ENCODE measurements at places on chromosomes 3 and 15. TPM values are rescaled to one million over a fixed set of nuclear protein-coding genes. Genes with fewer than 3 reads are reported as not detected.

INSYN1 gene
- not detected for total RNA-seq

TMEM207 gene
- total RNA-seq, result not detected

SAXO2 gene
- total RNA-seq, result 3.9 TPM

SLC15A2 gene
- 0.79 TPM for total RNA-seq

ADPRH gene
- total RNA-seq, result not detected

CSK gene
- 65.3 TPM for total RNA-seq

KBTBD13 gene
- total RNA-seq, result not detected

DAZL gene
- not detected for total RNA-seq

ACKR4 gene
- total RNA-seq, result not detected

SAMMSON gene
- total RNA-seq, result not detected

ZPLD1 gene
- total RNA-seq, result 0.22 TPM

GOLGA6L1 gene
- not detected for total RNA-seq

CPA3 gene
- total RNA-seq, result not detected

SOX14 gene
- total RNA-seq, result not detected

PDIA3 gene
- 630 TPM for total RNA-seq

CALML4 gene
- 2.3 TPM for total RNA-seq

DNA sequence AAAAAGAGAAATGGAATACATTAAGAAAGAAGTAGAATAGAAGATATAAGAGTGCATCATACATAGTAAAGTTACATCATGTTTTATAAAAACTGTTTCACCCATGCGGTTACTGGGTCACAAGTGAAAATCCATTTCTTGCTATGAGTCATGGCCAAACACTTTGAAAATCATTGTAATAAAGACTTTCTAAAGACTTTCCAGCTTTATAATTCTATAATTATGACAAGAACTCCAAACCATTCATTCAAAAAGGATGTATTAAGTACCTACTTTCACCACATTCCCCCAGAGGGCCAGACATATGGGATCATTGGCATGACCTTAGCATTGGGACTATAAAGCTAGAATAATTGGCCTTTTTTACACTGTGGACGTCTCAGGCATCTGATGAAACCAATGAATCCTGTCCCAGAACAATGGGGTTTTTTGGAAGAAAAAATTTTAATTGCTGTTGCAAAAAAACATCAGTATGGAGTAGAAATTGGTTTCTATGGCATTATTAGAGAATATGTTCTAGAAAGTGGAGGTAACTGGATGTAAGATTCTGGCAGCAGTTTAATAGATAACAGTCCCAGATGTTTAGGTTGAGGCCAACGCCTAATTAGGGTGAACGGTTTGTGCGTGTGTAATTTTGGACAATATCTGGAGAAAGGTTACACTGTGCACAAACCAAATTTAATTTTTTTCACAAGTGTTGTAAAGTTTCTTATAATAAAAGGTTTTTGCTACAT lies 3.3 kb upstream of the SKIC8 start:
- peaks cover 6% of the 10 kb centered on the region for H3K4me1 ChIP-seq
- peak; percentile 48 for DNase-seq
- no peak overlapping the region for H3K4me3 ChIP-seq
- peaks cover 13% of the 10 kb centered on the region for H3K36me3 ChIP-seq
- peak overlapping the region; percentile 19 for H3K27ac ChIP-seq

- peaks cover 11% of the 10 kb centered on the region for H3K36me3 ChIP-seq
- H3K27ac ChIP-seq, result no peak overlapping the region
- peaks cover 6% of the 10 kb centered on the region for H3K4me1 ChIP-seq
- no peak overlapping the region for H3K4me3 ChIP-seq
- no peaks in the 10 kb centered on the region for H3K27me3 ChIP-seq
Measured at GRCh38 chr15:55703873-55704301, 39.1 kb downstream of the PRTG start.

DNA sequence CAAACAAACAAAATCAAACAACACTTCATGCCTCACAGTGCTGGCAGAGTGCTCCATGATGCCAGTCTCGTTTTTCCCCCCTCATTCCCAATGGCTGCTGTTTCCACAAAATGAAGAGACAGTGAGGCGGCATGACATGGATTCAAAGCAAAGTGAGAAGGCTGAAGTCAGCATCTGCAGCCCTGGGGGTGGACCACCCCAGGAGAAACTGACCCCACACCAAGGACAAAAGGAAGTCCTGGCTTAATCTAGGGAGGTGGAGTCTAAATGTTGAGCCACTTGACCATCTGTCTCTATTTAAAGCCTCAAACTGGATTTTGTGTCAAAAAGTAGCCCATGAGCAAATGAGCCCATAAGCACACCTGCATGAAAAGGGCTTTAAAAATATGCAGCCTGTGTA lies 151.2 kb upstream of the RORA start:
- no peak overlapping the region for H3K4me3 ChIP-seq
- DNase-seq, result no peak
- no peaks in the 10 kb centered on the region for H3K27me3 ChIP-seq
- no peaks in the 10 kb centered on the region for H3K4me1 ChIP-seq
- H3K36me3 ChIP-seq, result peaks cover 7% of the 10 kb centered on the region

DNA sequence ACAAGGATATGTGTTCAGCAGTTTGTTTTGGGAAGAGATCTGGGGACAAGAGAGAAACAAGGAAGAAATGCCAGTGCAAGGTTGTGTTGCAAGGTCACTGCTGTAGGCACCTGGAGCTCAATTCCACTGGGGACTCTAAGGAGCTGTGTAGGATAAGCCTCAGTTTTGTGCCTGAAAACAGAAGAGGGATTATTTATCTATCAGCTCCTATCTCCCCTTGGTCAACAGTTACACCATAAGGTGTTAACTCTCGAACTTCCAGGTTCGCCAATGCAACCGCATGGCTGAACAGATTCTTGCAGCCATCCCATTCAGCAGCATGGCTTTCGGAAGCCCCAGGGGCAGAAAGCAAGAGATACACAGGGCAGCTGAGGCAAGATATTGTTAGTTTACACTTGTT lies 41.6 kb upstream of the CNOT10 start:
- no peak for DNase-seq
- H3K27me3 ChIP-seq, result peaks cover 22% of the 10 kb centered on the region
- no peak overlapping the region for H3K4me3 ChIP-seq
- no peak overlapping the region for H3K27ac ChIP-seq
- no peaks in the 10 kb centered on the region for H3K36me3 ChIP-seq

GRCh38 chr3:14792691-14793121 lies 26.1 kb upstream of the FGD5 start:
- H3K4me1 ChIP-seq, result peaks cover 4% of the 10 kb centered on the region
- no peak overlapping the region for H3K27ac ChIP-seq
- H3K4me3 ChIP-seq, result no peak overlapping the region
- no peak for DNase-seq
- no peaks in the 10 kb centered on the region for H3K36me3 ChIP-seq

- no peaks in the 10 kb centered on the region for H3K27me3 ChIP-seq
- no peak for DNase-seq
- H3K27ac ChIP-seq, result peak overlapping the region; percentile 89
- no peaks in the 10 kb centered on the region for H3K36me3 ChIP-seq
- H3K4me1 ChIP-seq, result peaks cover 27% of the 10 kb centered on the region
Measured at GRCh38 chr3:107599772-107600145, 77.0 kb downstream of the BBX start.

DNA sequence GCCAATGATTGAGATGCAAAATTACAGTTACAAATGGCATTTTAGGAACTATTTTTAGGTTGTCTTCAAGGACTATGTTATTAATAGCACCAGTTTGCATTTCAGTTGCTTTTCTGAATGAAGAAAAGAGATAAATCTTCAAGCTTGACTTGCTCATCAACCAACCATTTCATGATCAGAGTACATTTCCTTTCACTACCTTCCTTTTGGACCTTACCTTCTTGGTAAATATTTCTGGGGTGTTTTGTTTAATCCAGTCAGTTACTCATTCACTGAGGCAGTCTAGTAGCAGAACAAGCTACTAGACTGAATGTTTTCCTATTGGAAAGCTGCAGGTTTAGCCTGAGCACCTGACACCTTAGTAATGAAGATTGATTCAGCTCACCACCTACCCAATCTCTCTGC lies 8.2 kb downstream of the SLC27A2 start:
- peaks cover 9% of the 10 kb centered on the region for H3K4me1 ChIP-seq
- no peaks in the 10 kb centered on the region for H3K36me3 ChIP-seq
- H3K4me3 ChIP-seq, result no peak overlapping the region
- DNase-seq, result no peak
- H3K27me3 ChIP-seq, result no peaks in the 10 kb centered on the region
- H3K27ac ChIP-seq, result no peak overlapping the region

- no peaks in the 10 kb centered on the region for H3K27me3 ChIP-seq
- no peak for DNase-seq
- no peak overlapping the region for H3K27ac ChIP-seq
- no peaks in the 10 kb centered on the region for H3K36me3 ChIP-seq
- H3K4me1 ChIP-seq, result peaks cover 5% of the 10 kb centered on the region
Measured at GRCh38 chr3:189477614-189478013, 153.6 kb upstream of the TP63 start.

GRCh38 chr3:40502034-40502433 lies 3.8 kb upstream of the ZNF620 start:
- H3K4me3 ChIP-seq, result no peak overlapping the region
- H3K27ac ChIP-seq, result no peak overlapping the region
- no peak for DNase-seq
- H3K27me3 ChIP-seq, result no peaks in the 10 kb centered on the region

- peaks cover 10% of the 10 kb centered on the region for H3K4me1 ChIP-seq
- H3K27ac ChIP-seq, result peak overlapping the region; percentile 96
- peaks cover 18% of the 10 kb centered on the region for H3K36me3 ChIP-seq
- peak; percentile 40 for DNase-seq
Measured at GRCh38 chr3:52153389-52154096, 680 bp downstream of the POC1A start.

DNA sequence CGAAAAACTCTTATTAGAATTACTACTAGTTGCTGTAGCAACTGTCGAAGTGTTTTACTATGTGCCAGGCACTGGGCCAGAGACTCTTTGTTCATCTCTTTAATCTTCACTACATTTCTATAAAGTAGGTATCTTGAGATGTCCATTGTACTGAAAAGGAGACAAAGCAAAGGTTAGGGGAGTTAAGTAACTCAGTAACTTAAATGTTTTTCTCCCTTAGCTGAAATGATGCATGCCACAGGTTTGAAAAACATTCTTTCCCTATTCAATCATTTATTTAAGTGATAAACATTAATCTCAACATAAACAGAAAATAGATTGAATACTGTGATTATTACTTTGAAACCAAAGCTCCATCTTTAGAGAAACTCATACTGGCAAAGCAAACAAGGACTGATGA lies 776.2 kb downstream of the FHIT start:
- H3K4me3 ChIP-seq, result no peak overlapping the region
- no peaks in the 10 kb centered on the region for H3K4me1 ChIP-seq
- H3K27me3 ChIP-seq, result no peaks in the 10 kb centered on the region
- no peak for DNase-seq
- H3K36me3 ChIP-seq, result no peaks in the 10 kb centered on the region

GRCh38 chr3:87047852-87048251 lies 56.9 kb upstream of the VGLL3 start:
- no peaks in the 10 kb centered on the region for H3K4me1 ChIP-seq
- H3K27me3 ChIP-seq, result no peaks in the 10 kb centered on the region
- H3K27ac ChIP-seq, result no peak overlapping the region
- no peaks in the 10 kb centered on the region for H3K36me3 ChIP-seq

DNA sequence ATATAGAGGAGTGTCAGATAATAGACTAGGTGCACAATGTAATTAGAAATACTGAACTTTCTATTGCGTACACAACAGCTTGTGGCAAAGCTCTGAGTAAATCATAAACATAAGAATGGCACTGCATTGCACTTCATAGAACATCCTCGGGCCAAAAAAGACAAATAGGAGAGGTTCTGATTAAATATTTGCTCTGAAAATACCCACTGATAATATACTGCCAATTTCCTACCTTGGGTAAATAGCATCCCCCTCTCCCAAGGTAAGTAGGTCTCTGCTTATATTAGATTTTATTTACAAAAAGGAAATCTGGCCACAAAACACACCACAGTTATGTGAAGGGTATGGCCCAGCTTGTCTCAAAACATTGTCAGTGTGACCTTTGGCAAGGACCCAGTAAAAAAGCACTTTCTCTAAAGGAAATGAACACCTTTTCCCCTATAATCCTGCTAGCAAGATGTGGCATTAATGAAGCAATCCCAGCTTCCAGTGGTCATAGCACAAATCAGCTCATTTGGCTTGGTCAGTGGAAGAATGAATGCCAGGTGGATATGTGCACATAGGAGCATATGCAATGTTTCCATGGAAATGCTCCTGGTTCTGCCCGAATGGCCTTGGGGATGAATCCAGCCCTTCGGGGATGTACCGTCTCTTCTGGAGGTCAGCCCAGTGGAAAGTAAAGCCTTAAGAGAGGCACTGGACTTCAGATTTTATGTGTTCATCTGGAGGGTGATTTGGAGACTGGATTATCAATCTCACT lies 315.9 kb downstream of the LSAMP start:
- H3K27me3 ChIP-seq, result peaks cover 12% of the 10 kb centered on the region
- H3K4me1 ChIP-seq, result no peaks in the 10 kb centered on the region
- no peak for DNase-seq
- H3K36me3 ChIP-seq, result no peaks in the 10 kb centered on the region
- no peak overlapping the region for H3K27ac ChIP-seq

DNA sequence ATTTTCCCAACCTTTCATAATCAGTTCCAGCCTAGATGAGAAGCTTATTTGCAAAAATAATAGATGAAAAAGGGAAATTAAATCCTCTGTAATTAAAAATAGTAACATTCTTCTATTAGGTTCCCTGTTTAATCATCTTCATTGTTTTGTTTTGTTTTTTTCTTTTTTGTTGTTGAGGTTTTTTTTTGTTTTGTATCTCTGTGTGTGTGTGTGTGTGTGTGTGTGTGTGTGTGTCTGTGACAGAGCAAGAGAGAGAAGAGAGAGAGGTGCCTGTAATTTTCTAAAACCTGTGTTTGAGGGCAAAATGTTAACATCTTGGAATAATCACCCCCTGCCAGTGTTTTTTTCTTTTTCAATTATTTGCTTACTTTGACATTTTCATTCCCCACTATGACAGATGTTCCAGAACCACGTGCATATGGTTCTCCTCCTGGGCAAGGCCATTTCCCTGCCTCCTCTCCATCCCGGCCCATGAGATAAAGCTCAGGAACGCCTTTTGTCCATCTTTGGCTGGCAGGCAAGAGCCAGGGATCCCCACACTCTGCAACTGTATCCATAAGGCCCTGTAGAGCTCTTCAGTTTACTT lies 121.8 kb upstream of the NR2E3 start:
- H3K27me3 ChIP-seq, result no peaks in the 10 kb centered on the region
- no peak overlapping the region for H3K27ac ChIP-seq
- no peak overlapping the region for H3K4me3 ChIP-seq
- peaks cover 30% of the 10 kb centered on the region for H3K4me1 ChIP-seq

- H3K4me3 ChIP-seq, result no peak overlapping the region
- peaks cover 12% of the 10 kb centered on the region for H3K4me1 ChIP-seq
- no peak overlapping the region for H3K27ac ChIP-seq
- no peaks in the 10 kb centered on the region for H3K27me3 ChIP-seq
- DNase-seq, result no peak
Measured at GRCh38 chr3:177484206-177484605, 286.9 kb upstream of the TBL1XR1 start.
